OCI-LY7 (cell line): ENCODE measurements at places on chromosomes 16 and 17. TPM values are rescaled to one million over a fixed set of nuclear protein-coding genes. Genes with fewer than 3 reads are reported as not detected.
A peak's percentile ranks its signal among the peaks of the same experiment; 100 is the strongest.

Gene CSH1
- not detected in 2 replicates for total RNA-seq

Gene IL17C
- 0.50 and 0.86 TPM in 2 replicates for total RNA-seq

DNA sequence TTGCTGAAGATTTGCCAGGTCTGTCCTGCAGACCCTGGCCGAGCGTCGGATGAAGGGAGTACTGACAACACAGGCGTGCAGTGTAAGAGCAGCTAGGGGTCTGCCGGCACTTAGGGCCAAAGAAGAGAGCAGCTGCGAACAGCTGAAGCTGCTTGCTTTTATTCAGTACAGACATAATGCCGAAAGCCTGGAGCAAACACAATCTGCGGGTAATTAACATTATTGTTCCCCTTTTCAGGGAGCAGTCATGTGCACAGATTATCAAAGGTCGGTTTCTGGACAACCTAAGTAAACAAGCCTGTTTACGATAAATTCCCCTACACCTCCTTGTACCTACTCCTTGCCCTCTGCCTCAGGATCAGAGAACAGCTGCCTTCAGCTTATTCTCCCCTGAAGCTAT, 12.0 kb upstream of the KRT23 start:
- DNase-seq: no peak

DNA sequence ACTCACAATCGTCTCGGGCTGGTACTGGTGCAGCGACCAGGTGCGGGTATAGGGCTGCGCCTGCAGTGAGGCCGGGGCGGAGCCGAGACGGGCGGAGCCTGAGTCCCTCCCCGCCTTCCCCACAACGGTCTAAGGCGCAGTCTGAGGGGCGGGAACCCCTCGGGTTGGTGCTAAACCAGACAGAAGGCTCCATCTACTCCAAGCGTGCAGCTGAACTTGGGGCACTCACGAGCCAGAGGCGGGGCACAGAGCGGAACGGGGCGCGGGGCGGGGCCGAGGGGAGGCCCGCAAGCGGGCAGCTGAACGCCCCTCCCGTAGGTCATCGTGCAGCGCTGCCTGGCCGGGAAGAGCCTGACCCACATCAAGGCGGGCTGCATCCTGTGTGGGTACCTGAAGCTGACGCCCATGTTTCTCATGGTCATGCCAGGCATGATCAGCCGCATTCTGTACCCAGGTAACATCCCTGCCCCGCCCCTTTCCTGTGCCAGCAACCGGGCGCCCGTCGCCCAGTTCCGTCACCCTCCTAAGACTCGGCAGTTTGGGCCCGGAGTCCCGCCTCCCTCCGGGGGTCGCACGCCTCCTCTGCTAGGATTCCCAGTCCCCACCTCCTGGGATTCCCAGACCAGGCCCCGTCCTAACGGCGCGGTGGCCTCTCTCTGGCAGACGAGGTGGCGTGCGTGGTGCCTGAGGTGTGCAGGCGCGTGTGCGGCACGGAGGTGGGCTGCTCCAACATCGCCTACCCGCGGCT, 5.0 kb downstream of the SLC5A2 start:
- DNase-seq: no peak

Gene TTC19
- total RNA-seq: 43.2 and 43.7 TPM in 2 replicates

GRCh38 chr17:33210285-33210684, 82.8 kb downstream of the ASIC2 start:
- no peak for DNase-seq

- DNase-seq: peak; percentile 87
Measured at GRCh38 chr17:31318851-31319661, 2.4 kb downstream of the EVI2A start.

Gene CNTROB
- total RNA-seq: 72.3 and 80.3 TPM in 2 replicates

Gene CRISPLD2
- total RNA-seq: 0.53 and 0.99 TPM in 2 replicates

DNA sequence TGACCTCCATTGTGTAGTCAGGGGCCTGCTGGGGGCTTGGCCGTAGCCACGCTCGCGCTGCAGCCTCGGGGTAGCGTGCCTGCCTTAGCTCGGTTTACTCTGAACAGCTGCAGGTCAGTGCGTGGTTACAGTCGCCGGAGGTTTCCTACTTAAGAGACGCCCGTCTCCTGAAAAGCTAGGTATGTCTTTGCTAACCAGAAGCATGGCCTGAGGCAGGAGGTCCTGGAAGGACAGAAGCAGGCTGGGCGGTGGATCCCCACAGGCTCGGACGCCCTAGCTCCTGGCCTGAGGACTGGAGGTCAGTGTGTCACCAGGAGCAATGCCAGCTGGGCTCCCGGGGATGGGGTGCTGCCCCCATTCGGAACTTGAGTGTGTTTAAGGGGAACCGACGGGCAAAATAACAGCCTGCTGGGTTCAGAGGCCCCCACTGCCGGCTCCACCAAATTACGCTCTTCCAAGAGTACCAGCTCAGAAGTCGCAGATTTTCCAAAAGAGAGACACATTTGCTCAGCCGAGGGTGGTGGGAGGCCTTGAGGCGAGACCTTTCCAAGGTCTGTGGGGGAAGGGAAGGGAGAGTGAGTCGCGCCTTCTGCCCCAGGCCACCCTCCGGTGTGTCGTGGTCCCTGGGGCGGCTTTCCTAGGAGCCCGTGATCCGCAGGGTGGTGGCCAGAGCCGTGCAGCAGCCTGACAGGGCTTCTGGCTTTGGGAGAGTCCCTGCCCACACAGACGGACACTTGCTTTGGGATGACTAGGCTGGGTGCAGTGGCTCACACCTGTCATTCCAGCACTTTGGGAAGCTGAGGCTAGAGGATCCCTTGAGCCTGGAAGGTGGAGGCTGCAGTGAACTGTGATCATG, 3.9 kb upstream of the GNG13 start:
- no peak for DNase-seq

Gene SLFN12
- total RNA-seq: not detected in 2 replicates
